NCI-H1436 treated with DMSO at 0.1 percent for 48 hours (cell line): ENCODE measurements at places on chromosomes 2 and 18.

GRCh38 chr18:60943297-60943696, 389.9 kb upstream of the CDH20 start:
- no peak for DNase-seq

- DNase-seq, result no peak
Measured at GRCh38 chr18:32243358-32243757, 53.5 kb downstream of the MEP1B start.

DNA sequence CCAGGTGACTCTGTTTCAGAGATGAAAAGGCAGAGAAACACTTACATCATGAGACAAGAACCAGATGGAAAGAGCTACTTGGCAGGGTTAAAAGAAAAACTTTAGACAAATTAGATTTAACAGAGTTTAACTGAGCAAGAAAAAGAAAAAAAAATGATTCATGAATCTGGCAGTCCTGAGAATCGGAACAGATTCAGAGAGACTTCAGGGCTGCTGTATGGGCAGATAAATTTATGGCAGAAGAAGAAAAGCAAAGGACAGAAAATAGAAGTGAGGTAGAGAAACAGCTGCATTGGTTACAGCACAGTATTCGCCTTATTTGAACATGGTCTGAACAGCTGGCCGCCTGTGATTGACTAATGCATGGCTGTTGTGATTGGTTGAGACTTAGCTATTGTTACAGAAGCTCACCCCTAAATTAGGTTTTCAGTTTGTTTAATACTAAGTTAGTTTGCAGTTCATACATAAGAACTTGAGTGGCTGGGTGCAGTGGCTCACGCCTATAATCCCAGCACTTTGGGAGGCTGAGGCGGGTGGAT, 43.0 kb upstream of the RHOB start:
- DNase-seq, result no peak

- no peak for DNase-seq
Measured at GRCh38 chr18:26479065-26479680, 69.2 kb downstream of the KCTD1 start.
